Left renal cortex interstitium (tissue), 4 donors: ENCODE measurements at places on chromosomes 11 and 22. TPM values are rescaled to one million over a fixed set of nuclear protein-coding genes. Genes with fewer than 3 reads are reported as not detected.

The ZNF214 gene
- polyA plus RNA-seq: 11.6 TPM

The RAG1 gene
- polyA plus RNA-seq: 2.3 TPM

The PARVG gene
- 3.0 TPM for polyA plus RNA-seq

The LRRC4C gene
- polyA plus RNA-seq: 14.2 TPM

The SLC22A6 gene
- polyA plus RNA-seq: 19.9 TPM

The NPAS4 gene
- 0.30 TPM for polyA plus RNA-seq

The HEPACAM gene
- polyA plus RNA-seq: 1.6 TPM

The PYGM gene
- 1.9 TPM for polyA plus RNA-seq

The SHISA8 gene
- polyA plus RNA-seq: 1.1 TPM

The PGA5 gene
- not detected for polyA plus RNA-seq

The CASP1 gene
- polyA plus RNA-seq: 3.4 TPM

The OR4D5 gene
- not detected for polyA plus RNA-seq

The SEC14L2 gene
- polyA plus RNA-seq: 7.5 TPM

The TMPRSS5 gene
- polyA plus RNA-seq: 0.57 TPM

The BAIAP2L2 gene
- 4.9 TPM for polyA plus RNA-seq

The F2 gene
- polyA plus RNA-seq: 0.39 TPM

The OR5M3 gene
- not detected for polyA plus RNA-seq

The API5 gene
- 121 TPM for polyA plus RNA-seq

The CD44 gene
- 10.7 TPM for polyA plus RNA-seq

The APOBEC3H gene
- polyA plus RNA-seq: 0.30 TPM

The CHCHD10 gene
- 132 TPM for polyA plus RNA-seq

The CDC42EP2 gene
- 13.6 TPM for polyA plus RNA-seq

The CDC42EP1 gene
- 63.2 TPM for polyA plus RNA-seq

The PANX1 gene
- 26.2 TPM for polyA plus RNA-seq

The ROBO4 gene
- polyA plus RNA-seq: 18.5 TPM

The RAB1B gene
- 126 TPM for polyA plus RNA-seq

The POU2AF2 gene
- polyA plus RNA-seq: not detected

The LGR4 gene
- polyA plus RNA-seq: 160 TPM

The DDIAS gene
- 6.6 TPM for polyA plus RNA-seq

The IL18 gene
- polyA plus RNA-seq: 7.7 TPM

The DEPDC7 gene
- 7.3 TPM for polyA plus RNA-seq

The FAM180B gene
- 0.63 TPM for polyA plus RNA-seq

The ATP5MG gene
- 494 TPM for polyA plus RNA-seq

The LRRC55 gene
- 5.6 TPM for polyA plus RNA-seq

The TEX54 gene
- polyA plus RNA-seq: not detected

The SPDYC gene
- polyA plus RNA-seq: 0.16 TPM

The EIF3D gene
- 316 TPM for polyA plus RNA-seq
